ENCODE measurements at places on chromosomes 7 and 10.

DNA sequence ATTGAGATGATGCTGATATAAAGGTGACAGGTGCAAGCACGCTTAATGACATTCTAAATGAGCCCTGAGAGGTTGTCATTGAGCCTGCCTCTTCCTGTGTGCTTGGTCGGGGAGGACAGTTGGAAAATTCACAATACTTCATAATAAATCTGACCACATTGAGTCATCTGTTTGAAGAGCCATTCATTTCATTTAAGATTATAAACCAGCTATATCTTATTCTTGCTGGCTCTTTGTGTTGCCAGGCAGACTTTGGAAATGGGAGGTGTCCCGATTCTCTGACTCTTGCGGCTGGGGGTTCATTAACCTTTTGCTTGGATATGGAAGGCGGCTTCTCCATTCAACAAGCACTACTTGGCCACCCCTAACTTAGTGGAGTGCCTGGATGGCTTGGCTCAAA, 198.2 kb downstream of the FANK1 start:
- no peak for DNase-seq

- no peak for DNase-seq
These were observed 17.7 kb upstream of the ASB4 start for GRCh38 chr7:95467912-95468607.

DNA sequence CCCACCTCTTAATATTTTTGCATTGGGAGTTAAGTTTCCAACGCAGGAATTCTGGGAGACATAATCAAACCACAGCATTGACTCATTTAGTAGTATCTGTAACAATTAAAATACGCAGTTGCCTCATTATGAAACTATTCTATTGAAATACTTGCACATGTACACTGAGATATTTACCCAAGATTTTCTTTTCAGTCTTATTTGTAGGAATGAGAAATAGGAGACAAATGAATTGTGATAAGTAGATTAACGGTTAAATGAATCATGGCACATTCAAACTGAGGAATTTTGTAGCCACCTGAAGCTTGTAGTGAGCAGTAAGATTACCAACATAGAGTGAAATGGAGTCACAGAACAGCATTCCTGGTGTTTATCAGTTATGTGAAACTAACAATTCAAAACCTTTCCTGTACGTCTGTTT, 18.1 kb downstream of the RP9 start:
- DNase-seq = no peak

GRCh38 chr7:43152696-43153095, 40.2 kb downstream of the HECW1 start:
- no peak for DNase-seq

DNA sequence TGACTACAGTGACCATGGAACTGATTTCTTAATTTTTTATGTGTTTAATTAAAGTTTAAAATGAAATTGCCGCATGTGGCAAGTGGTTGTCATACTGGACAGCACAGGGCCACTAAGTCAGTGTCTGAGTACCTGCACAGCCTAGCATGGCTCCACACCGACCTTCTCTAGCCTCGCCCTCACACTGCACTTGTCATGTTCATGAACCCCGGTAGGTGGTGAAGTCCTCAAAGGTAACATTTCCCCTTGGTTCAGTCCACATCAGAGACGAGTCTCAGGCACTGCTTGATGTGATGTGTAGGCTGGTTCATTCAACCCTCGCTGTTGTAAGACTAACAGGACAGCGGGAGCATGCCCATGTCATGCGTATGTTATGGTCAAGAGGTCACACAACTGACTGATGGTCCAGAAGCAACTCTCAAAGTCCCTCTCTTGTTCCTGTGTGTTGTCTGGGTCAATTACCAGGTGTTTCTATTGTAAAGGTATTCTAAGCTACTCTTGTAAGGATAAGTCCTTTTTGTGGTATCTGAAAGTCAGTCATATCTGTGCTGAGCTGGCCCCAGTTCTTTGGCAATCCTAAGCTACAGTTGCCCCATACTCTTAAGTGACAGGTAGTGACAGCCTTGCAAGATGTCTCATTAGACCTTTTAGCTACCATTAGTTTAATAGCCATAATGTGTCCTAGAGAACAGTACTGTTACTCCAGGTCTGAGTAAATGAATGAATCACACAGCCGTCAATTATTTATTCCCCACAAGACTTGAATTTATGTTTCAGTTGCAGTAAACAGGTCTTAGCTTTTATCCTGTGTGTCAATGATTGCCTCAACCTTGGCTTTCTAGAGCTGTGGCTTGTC, 32.9 kb upstream of the ZC3HAV1L start:
- no peak for DNase-seq

DNA sequence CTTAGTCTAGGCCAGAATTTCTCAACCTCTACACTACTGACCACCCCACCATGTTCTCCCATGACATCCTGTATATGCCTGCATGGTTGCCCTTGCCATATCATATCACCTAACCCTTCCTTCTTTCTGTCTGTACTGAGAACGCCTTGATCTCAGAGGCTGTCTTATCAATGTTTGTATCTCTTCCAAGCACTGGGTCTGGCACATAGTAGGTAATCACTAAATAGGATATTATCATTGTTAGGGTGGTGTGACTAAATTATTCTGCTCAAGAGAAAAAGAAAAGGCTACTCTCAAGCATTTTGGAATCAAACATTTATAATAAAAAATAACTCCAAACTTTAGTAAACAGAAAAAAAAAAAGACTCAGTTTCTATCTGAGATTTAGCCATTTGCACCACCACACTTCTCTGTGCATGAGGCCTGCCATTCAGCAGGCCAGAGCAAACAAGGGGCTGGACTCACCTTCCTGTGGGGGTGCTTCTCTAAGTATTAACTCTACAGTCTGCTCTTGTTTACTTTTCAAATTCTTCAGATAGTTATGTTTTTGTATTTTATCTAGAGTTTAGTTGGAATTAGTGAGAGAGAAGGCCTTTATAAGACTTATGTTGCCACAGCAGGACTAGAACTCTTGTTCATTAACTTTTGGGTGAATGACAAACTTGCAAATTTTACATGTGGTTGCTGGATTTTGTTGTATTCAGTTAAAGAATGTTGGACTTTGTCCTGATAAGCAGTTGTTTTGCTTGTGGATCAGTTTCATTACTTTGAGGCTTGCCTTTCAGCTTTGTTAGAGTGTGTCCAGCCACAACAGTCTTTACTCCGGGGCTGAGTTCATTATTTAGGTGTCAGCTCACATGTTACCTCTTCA, 5.4 kb downstream of the AGBL3 start:
- DNase-seq = no peak

DNA sequence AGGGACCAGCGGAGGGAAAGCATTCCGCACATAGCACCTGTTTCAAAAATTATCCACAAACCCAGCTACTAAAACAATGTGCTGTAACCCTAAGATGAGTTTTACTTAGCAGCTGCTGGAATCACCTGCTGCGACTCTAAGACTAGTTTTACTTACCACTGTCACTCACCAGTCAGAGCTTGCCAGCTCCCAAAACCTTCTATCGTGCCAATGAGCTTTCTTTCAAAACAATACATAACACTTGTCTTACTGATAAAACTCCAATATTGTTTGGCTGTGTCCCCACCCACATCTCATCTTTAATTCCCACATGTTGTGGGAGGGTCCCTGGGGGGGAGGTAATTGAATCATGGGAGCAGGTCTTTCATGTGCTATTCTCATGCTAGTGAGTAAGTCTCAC, 18.4 kb downstream of the ST8SIA6 start:
- no peak for DNase-seq

- no peak for DNase-seq
These were observed 51.8 kb downstream of the ANLN start for GRCh38 chr7:36441344-36442022.

- DNase-seq = no peak
These were observed 2.8 kb downstream of the JAZF1 start for GRCh38 chr7:28177836-28178235.

GRCh38 chr7:104123786-104124185, 84.0 kb downstream of the ORC5 start:
- no peak for DNase-seq

GRCh38 chr10:78209970-78210369, 176.3 kb downstream of the RPS24 start:
- no peak for DNase-seq

GRCh38 chr7:115269486-115269885, 347.6 kb downstream of the MDFIC start:
- DNase-seq = no peak

DNA sequence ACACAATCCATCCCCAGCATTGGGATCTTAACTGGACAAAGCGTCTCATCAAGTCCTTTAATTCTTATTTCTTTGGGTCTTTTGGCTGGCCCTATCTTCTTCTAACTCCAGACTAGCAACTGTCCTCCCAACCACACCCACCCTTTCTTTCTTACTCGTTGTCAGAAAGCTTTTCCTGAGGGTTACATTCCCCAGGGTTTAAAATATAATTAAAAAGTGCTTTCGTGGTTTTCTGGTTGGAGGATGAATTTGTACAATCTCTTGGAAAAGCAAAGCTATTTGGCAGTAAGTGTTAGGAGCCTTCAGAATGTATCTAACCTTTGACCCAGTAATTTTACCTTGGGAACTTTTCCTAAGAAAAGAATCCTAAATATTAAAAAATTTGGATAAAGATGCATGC, 10.4 kb upstream of the ITGB8 start:
- no peak for DNase-seq

GRCh38 chr10:70885481-70885880, 2.9 kb downstream of the PCBD1 start:
- DNase-seq = no peak

- no peak for DNase-seq
These were observed 28.6 kb upstream of the SAR1A start for GRCh38 chr10:70198696-70199466.

- no peak for DNase-seq
These were observed 184.7 kb downstream of the PLPP4 start for GRCh38 chr10:120641695-120642094.

GRCh38 chr7:23205909-23206767, 24.3 kb downstream of the NUP42 start:
- peak; percentile 23 for DNase-seq

DNA sequence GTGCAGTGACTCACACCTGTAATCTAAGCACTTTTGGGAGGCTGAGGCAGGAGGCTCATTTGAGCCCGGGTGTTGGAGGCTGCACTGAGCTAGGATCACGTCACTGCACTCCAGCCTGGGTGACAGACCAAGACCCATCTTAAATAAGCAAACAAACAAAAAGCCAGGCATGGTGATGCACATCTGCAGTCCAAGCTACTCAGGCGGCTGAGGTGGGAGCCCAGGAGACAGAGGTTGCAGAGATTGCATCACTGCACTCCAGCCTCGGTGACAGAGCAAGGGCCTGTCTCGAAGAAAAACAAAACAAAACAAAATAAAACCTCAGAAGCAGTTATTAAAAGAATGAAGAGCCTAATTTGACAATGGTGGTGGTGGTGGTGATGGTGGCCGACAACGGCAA, 132.5 kb downstream of the PARD3 start:
- no peak for DNase-seq

GRCh38 chr7:114432703-114433102, 18.1 kb downstream of the FOXP2 start:
- DNase-seq = no peak
